Stimulated activated CD4-positive, alpha-beta T cell treated with anti-CD3 and anti-CD28 coated beads, TNF-alpha, amount 100 ng/mL, for 1 hour (primary cell): ENCODE measurements at places on chromosomes 6 and 20.

DNA sequence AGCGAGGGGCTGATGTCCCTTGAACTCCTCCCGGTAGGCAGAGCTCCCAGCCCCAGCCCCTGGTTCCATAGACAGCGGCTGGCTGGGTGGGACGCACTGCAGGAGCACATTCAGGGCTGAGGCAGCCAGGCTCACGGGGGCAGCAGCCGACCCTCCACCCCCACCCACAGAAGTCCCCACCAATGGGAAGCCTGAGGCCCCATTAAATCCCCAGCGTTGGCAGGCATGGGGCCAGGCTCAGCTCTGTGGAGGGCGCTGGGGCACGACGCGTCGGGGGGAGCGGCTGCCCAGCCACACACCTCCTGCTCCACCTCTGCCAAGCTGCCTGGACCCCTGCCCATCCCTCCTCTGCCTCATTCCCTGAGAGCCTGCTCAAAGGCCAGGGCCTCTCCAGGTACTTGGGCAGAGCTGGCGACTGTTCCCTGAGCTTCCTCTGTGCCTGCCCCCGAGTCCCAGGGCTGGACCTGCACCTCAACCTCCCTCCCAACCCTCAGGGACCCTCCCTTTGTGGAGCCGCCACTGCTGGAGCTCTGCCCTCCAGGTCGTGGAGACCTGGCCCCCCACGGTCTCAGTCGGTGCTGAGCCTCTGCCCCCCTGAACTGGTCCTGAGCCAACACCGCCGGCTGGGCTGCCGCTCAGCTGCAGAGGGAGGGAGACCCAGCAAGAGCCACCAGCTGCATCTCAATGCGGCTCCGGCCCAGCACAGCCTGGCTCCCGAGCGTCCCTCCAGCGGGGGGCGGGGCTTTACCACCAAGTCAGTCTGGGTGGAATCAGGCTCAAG, 9.1 kb downstream of the CHRNA4 start:
- DNase-seq: no peak

DNA sequence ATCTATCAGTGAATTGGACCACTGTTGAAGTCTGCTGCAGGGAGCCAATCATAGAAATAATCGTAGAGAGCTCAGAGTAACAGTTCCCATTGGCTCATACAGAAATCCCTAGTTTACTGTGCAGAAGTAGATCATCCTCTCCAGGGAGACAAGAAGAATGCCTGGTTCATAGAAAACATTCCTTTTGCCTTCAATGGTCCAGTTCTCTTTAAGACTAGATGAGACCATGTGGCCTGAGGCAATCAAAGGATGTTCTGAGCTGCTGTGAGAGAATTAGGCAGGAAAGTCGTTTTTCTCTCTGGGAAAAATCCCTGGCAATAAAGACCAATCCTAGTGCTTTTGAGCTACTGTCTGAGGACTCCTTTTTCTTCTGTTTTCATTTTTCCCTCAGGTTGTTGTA, 208.4 kb downstream of the CENPW start:
- DNase-seq: no peak

GRCh38 chr20:3909952-3910366, 20.8 kb downstream of the PANK2 start:
- no peak for DNase-seq

DNA sequence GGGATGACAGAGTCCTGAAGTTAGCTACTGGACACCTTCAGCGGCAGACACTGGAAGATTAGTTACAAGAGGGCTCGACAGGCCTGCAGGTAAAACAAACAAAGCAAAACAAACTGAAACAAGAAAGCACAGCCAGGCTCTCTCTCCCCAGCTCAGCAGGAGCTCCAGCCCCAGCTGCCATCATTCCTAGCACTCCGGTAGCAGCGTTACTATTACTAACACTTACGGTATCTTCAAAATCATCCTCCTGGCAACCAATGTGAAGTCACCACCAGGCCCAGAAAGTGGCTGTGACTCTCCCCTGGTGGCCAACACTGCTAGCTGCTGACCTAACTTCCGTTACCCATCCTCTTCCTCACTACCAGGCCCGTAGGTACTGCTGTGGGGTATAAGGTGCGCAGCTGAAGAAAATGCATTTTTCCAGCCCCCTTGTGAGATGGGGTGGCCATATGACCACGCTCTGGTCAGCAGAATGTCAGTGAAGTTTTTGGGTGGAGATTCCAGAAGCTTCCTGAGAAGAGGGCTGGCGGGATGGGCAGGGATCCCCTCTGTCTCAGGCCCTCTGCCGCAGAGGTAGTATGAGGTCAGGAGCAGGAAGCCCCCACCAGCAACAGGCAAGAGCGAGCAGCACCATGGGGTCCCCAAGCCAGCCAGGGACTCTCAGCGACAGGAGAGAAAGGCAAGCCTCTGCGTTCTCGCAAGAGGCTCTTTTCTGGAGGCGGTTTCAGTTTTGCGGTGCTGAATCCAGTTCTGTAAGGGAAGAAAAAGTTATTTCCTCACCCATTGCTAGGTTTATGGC, 37.4 kb upstream of the TBXT start:
- no peak for DNase-seq

DNA sequence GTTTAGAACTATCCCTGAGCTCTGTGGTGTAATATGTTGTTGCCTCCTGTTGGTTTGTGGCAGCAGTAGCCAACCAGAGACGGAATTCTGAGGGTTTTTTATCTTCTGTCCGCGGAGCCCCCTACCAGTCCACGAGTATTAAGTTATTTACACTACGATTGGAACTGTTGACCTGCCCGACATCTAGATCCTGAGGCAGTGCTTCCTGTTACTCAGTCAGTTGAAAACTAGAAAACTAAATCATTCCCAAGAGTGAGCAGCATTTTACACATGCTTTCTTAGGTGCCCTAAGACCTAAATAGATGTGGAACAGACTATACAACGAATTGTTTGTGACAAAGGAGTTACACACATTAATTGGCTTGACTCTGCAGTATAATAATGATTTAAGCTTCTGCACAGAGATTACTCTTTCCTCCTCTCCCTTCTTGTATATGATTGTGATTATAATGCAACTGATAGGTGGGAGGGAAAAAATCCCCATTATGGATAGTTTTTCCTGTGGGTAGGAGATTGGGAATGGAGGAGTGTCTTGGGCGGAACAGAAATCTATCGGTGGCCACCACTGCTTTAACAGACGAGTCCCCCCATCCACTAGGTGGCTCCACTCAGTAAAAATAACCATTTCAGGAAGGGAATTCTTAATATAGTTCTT, 1.7 kb downstream of the LOC128125822 start:
- no peak for DNase-seq

DNA sequence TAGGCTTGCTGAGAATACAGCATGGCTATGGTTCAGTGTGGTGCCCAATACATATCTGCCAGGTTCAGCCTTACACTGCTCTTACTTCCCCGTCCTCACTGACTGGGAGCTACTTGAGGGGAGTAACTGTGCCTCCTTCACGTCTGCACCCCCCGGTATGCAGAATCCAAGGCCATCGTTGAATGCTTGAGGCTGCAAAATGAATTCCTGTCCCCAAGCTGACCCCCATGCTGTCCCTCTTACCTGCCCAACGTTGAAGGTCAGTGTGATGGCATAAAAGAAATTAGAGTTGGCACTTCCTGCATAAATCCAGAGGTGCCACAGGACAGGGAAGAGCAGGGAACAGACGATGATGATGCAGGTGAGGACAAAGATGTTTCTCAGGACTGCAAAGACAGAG, 16.3 kb downstream of the MAP1LC3A start:
- DNase-seq: no peak

GRCh38 chr20:51492167-51493092, 50.1 kb downstream of the NFATC2 start:
- no peak for DNase-seq

DNA sequence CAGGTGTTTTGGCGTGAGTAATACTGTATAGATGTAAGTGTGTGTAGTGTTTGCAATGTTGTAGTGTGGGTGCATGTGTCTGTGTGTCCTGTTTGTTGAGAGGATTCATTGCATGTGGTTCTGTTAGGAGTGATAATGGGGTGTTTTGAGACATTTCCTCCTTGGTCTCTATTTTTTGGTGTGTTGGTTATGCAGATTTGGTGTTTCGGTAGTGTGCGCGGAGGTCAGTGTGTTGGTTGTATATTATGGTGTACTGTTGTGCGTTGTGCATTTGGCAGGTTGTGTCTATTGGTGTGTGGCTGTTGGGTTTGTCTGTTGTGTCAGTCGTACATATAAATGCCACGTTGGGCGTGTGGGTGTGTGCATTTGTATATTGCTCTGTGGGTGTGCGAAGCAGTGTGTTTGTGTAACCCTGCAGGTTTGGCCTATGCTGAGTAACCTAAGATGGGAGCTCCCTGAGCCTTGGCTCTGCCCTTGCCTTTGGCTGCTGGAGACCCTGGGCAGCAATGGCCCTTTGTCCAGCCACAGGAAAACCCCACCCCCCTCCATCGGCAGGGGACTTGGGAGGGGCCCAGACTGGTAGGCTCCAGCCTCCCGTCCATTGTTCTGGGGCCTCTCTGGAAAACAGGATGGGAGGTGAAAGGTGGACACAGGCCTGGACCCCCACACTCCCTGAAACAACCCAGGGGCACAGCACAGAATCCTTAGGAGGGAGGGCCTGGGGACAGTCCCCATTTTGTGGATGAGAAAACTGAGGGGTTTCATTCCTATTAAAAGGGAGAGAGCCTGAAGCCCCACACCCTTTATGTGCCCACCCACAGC, 10.3 kb upstream of the ID1 start:
- no peak for DNase-seq

GRCh38 chr20:5222919-5223634, 93.7 kb downstream of the PROKR2 start:
- peak; percentile 13 for DNase-seq

DNA sequence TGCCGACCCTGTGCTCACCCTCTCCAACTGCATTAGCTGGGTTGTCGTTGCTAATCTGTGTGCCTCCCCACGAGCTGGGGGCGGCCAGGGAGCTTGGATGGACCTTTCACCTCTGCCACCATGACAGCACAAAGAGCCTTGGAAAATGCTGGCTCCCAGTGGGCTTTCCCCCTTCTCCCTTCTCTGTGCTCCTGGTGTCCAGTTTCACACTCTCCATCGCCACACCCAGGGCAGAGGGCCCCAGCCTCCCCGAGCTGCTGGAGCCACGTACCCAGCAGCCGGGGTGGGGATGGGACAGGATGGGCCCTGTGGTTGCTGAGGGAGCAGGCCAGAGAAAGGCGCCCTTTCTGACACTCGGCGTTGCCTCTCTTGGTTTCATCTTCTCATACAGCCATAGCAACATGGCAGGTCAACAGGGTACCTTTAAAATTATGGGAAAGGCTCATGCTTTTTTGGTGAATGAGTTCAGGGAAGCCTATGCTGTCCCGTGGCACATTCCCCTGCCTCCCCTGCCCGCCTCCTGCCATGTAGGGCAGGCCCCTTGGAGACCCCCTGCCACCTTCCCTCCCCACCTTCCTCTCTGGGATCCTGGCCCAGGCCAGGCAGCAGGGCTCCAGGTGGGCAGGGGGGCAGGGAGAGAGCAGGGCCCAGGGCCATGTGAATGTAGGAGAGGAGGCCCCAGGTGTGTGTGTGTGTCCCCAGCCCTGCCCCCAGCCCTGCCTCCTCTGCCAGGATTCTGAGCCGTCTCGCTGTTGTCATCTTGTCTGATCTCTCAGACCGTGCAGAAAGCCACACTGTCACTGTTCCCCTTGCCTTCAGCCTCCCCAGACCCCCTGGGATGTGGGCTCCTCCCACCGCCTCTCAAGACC, 85.2 kb upstream of the CCDC167 start:
- no peak for DNase-seq

DNA sequence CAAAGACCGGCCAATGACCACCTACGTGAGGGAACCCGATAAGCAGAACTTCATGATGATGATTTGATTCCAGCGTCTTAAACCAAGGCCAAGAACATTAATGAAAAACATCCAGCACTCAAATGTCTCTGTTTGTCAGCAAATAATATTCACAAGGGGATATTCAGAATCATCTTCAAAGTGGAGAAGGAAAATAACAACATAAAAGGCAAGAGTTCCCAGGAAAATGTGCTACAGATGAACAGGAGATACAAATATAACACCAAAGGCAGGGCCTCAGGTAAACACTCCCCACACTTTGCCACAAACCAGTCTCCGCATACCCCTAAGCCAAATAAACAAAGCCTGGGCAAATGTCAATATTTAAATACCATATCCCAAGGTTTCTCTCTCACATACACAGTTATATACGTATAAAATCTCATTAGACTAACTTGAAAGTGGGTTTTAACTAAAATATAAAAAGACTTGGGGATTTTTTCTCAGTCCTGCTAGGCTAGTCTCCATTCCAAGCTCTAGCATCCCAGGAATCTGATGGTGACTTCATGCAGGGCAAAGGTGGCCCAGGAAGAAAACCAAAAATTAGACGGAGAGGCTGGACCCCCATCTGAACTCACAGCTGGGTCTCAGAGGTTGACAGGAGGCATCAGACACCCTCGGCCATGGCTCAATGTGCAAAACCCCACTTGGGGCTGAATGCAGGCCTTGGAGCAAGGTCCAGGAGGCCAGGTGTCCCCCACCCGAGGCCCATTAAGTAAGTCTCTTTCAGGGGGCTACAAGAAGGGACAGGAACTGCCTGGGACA, 32.1 kb downstream of the TRAM2 start:
- no peak for DNase-seq

GRCh38 chr20:3222635-3223600, 13.6 kb downstream of the ITPA start:
- DNase-seq: no peak

- no peak for DNase-seq
Measured at GRCh38 chr6:109359248-109359647, 23.0 kb downstream of the CD164 start.

- DNase-seq: no peak
Measured at GRCh38 chr20:52340036-52340634, 148.6 kb upstream of the ZFP64 start.

DNA sequence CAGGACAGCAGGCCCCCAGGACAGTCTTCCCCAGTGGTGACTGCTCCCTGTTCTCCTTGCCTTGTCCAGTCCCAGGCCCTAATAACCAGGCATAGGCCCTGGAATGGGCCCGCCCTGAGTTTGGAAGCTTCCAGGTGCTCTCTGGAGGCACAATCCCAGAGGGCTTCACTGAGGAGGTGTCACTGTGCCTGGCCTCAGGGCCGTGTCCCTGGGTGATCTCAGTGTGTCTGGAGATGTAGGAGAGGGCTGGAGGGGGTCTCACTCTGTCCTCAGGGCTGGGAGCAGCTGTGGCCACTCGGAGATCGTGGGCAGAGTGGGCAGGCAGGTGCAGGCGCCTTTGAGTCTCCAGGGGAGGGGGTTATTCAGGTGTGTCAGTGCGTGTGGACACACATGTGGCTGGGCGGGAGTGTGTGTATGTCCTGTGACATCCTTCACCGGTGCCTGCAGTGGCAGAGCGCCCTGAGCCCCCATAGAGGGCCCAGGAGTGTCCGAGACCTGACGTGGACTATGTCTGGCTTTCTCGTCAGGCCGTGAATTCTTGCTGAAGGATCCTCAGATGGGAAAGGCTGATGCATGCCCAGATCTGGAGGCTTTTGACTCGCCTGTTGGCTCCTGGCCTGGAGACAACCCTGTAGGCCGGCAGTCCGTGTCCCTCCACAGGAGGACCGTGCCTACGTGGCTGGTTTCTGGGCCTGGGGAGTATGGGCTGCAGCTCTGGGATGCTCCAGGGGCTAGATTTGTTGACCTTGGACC, 5.5 kb upstream of the NPBWR2 start:
- no peak for DNase-seq

- no peak for DNase-seq
Measured at GRCh38 chr6:44012078-44012493, 115.2 kb downstream of the MRPL14 start.

GRCh38 chr6:144877118-144877517, 592.0 kb downstream of the UTRN start:
- no peak for DNase-seq

GRCh38 chr6:20978151-20978614, 443.9 kb downstream of the CDKAL1 start:
- no peak for DNase-seq
